ENCODE measurements at places on chromosomes 7 and 10. TPM values are rescaled to one million over a fixed set of nuclear protein-coding genes. Genes with fewer than 3 reads are reported as not detected.

- DNase-seq, result no peak
Measured at GRCh38 chr7:120793213-120793936, 64.6 kb downstream of the TSPAN12 start.

DNA sequence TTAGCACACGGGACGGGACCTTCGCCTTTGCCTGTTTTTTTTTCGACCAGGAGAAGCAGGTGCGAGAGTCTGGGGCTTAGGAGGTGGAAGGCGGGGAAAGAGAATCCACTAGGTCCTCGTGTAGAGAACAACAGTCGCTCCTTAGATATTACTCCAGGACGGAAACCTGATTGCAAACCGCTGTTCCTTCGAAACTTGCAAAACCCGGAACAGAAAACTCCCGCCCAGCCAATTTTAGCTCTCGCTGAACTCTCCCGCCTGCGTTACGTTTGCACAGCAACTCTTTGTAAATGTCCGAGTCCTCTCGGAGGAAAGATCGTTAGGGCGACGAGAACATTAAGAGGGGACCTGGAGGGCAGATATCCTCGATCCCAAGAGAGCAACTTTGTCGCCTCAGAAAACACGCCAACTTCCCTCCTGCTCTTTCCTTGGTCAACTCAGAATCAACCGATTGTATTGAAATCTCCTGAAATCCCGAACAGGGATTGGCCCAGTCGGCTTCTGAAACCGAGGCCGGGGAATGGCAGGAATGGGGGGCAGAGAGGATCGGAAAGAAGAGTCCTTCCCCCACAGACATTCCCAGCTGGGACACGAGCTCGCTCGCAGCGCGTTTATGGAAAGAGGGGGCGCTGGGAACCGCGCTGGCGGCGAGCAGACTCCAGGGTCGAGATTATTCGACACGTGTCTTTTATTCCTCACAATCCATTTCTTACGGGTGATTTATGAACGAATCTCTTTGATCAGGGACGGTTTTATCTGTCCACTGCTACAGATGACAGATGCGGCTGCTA lies 9.9 kb downstream of the TWIST1 start:
- no peak for DNase-seq

DNA sequence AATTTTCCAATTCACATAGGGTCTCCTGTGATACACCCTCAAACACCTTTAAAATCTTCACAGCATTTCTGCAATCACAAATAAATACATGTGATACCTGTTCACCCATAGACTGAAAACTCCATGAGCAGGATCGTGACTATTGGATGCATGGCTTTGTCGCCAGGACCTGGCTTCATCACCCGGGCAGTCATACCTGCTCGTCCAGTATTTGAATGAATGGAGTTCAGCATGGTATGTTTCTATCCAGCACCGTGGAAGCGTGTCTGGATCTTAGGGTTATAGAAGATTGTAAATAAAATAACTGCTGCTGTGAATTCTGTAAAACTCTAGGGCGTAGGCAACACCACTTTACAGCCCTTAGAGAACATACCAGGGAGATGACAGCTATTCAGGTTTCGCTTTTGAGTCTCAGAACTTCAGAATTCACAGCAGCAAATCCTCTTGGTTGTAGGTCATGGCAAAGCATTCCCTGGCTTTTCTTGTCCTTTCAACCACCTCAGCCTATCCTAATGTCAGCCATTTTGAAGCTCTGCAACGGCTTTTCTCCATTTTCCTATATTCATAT lies 47.4 kb upstream of the USP6NL start:
- DNase-seq, result no peak

DNA sequence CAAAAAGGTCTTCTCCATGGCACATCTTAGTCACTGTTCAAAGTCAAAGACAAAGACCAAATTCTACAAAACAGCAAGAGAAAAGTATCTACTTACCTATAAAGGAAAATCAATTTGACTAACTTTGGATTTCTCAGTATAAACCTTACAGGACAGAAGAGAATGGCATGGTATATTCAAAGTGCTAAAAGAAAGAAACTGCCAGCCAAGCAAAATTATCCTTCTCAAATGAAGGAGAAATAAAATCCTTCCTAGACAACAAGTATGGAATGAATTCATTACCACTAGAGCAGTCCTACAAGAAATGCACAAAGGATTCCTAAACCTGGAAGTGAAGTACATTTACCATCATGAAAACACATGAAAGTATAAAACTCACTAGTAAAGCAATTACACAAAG lies 235.5 kb downstream of the STK31 start:
- no peak for DNase-seq

GRCh38 chr7:101185258-101185839 lies 5.3 kb upstream of the NAT16 start:
- DNase-seq, result no peak

GRCh38 chr10:79378383-79378646 lies 31.0 kb downstream of the PPIF start:
- no peak for DNase-seq

GRCh38 chr7:150719436-150719835 lies 3.0 kb downstream of the GIMAP1 start:
- no peak for DNase-seq

ZEB1 gene
- 52.5 TPM for total RNA-seq

SLC39A12 gene
- not detected for total RNA-seq

SFTPA1 gene
- total RNA-seq, result not detected

RNF32 gene
- 3.1 TPM for total RNA-seq

RNLS gene
- total RNA-seq, result 6.2 TPM

EPHB4 gene
- total RNA-seq, result 2.4 TPM

PPP1R9A gene
- total RNA-seq, result 0.19 TPM

PPP1R3C gene
- total RNA-seq, result 0.12 TPM

Measured in activated T-cell treated with anti-CD3 and anti-CD28 coated beads, Interleukin-2, amount 50 U/mL, for 72 hours (primary cell).